ENCODE measurements at places on chromosomes 5 and 9.

DNA sequence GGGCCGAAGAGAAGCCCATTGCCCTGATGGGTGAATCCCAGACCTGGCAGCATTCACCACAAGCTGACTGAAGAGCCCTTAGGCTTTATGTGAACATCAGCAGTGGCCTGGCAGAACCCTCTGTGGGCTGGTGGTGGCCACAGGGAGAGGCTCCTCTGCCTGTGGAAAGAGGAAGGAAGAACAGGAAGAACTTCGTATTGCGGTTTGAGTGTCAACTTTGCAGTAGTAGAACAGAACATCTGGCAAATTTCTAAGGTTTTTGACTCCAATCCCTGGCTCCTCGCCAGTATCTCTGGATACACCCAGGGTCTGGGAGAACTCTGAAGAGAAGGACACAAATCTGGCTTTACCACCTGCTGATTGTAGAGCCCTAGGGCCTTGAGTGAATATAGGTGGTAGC lies 356.4 kb upstream of the GRAMD2B start:
- no peak for DNase-seq

GRCh38 chr5:14913096-14913495 lies 41.5 kb upstream of the ANKH start:
- no peak for DNase-seq

DNA sequence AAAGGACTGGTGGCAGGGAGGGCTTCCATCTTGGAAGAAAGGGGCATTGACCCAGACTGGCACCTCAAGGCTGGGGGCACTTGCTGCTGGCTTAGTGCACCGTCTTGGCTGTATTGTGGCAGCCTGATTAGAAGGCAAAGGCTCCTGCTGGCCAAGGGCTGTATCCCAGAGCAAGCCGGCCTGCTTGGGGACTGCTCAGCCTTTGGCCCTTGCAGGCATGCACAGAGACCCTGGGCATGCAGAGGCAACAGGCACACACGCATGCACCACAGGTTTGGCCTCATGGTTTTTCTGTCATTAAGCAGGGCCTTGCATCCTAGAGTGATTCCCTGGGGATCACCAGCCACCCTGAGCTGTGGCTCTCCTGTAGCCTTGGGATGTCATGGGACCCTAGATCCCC lies 29.0 kb downstream of the PITX1 start:
- no peak for DNase-seq

GRCh38 chr9:83451308-83451707 lies 86.9 kb downstream of the FRMD3 start:
- DNase-seq: no peak

- no peak for DNase-seq
Measured at GRCh38 chr5:67334373-67334772, 137.8 kb upstream of the CD180 start.

DNA sequence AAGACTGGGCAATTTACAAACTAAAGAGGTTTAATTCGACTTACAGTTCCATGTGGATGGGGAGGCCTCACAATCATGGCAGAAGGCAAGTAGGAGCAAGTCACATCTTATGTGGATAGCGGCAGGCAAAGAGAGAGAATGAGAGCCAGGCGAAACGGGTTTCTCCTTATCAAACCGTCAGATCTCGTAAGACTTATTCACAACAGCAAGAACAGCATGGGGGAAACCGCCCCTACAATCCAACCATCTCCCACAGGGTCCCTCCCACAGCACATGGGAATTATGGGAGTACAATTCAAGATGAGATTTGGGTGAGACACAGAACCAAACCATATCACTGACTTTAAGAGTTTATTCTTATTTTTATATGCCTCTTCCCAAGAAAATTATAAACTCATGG lies 60.3 kb downstream of the RFK start:
- no peak for DNase-seq

DNA sequence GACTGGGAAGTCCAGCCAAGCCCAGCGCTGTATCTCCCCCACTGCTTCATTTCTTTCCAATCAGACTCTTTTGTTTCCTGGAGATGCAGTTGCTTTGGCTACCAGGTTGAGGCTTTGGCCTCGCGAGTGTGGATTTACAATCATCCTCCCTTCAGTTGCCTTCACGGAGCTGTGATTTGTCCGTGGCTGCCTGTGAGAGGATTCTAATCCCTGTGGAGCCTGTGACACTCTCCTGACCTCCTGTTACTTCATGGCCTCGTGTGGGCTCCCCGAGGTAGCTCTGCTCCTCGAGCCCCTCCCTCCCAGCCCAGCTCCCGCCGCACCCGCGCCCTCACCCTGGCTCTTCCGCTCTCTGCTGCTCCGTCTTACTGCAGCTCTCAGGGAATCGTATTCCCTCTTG lies 107.2 kb upstream of the STC2 start:
- no peak for DNase-seq

DNA sequence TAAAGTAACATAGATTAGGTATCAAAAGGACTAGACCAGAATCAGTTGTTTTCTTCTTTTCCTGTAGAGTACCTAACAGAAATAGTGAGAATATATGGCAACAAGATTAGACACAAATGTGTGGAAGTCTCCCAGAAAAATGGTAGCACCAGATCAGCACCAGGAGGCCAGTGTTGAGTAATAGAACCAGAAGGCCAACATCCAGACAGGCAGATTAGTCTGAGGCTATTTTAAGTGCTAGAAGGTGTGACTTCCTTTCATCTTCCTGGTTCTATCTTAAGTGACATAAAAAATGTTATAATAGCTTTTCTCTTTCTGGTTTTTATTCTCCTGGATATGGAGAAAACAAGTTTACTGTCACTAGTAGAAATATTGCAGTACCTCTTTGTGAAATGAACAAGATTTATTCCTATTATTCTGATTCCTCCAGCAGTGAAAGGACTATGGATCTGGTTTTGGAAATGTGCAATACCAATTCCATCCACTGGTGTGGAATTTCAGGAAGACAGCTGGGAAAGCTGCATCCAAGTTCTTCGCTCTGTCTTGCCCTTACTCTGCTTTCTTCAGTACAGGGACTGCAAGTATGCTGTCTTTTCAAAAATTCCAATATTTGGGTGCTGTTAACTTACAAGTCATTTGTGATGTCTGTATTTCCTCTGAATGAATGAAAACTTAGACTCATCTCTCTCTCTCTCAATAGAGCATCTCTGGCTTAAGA lies 39.1 kb downstream of the SHLD3 start:
- no peak for DNase-seq

- no peak for DNase-seq
Measured at GRCh38 chr5:11483630-11484029, 420.6 kb downstream of the CTNND2 start.

DNA sequence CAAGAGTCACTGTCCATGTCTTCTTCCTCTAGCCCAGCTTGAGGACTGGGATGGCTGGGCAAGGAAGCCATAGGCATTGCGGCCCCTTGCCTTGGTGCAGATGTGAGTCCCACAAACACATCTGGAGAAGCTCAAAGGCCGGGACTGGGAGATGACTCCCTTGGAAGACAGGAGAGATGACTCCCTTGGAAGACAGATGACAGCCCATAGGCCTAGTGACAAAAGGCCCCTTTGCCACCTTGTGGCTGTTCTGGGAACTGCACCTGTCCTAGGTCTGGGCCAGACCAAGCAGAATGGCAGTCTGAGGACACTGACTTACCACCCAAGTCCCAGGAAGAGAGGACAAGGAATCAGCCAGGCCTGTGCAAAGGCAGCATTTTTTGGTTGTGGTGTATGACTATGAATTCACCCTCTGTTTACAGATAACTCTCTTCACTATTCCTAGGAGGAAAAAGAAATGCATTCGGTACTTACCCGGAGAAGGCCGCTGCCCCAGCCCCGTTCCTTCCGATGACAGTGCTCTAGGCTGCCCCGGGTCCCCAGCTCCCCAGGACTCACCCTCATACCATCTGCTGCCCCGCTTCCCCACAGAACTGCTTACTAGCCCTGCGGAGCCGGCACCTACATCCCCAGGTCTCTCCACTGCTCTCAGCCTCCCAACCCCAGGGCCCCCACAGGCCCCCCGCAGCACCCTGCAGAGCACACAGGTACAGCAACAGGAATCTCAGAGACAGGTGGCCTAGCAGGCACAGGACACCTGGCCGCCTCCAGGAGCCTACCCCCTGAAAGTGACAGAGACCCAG lies 30.8 kb downstream of the SKP1 start:
- DNase-seq: peak; percentile 58

DNA sequence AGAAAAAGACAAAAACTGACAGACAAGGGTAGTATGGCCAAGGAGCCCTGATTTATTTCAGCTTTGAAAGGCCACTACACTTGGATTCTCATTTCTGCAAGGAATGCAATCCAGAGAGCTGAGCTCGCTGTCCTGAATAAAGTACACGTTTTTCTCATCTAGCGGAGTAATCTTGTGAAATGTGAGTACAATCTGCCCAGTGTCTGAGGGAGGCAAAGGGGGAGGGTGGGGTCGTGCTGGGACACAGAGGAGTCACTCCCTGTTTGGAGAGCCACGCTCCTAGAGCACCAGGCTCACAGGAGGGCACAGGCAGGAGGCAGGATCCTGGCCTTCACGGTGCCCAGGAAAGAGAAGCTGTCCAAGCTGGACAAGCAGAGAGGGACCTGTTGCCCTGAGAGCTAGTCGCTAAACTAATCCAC lies 51.0 kb upstream of the IFNK start:
- DNase-seq: no peak

DNA sequence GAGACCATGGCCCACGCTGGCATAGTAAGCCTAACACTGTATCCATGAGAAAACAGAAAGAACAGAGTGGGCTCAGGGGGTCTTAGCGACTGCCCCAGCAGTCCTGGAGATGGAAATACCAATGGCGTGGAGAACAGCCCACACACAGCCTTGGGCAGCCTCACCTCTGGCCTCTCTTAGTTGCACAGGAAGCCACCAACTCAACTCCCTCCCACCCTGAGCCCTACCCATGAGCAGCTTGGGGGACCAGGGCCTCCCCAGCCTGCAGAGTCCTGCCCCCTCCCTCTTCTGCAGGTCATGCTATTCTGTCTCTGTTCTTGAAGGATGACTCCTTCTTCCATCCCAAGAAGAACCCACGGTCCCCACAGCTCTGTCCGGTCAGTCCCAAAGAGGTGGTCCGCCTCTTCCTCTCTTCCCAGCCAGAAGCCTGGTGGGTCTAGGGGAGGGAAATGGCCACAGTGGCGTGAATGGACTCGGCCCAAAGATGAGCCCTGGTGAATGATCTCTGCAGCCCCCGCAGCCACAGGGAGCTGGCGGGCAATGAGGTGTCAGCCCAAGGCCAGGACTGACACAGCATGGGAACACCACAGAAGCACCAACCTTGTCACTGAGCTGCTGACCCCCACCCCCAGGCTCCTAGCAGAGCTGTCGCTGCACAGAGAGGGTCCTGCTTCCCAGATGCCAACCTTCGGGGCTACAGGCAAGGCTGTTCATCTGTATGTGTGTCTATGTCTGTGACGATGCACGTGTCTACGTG lies 131.2 kb downstream of the ROR2 start:
- no peak for DNase-seq

DNA sequence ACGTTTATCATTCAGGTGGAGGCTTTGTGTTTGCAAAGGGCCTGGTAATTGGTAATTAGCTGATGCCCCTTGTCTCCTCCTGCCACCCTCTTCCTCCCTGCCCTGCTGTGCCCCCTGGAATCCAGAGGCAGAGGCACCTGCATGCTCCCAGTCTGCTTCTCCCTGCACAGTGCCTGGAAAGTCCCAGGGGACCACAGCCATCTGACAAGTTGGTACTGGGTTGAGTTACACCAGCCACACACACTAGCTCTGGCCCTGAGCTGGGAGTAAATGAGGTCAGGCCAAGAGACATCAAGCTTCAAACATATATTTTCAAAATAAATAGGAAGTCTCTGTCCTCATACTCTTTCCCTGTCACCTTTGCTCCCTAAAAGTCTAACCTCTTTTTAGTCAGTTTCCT lies 56.3 kb downstream of the INSYN2B start:
- DNase-seq: no peak

DNA sequence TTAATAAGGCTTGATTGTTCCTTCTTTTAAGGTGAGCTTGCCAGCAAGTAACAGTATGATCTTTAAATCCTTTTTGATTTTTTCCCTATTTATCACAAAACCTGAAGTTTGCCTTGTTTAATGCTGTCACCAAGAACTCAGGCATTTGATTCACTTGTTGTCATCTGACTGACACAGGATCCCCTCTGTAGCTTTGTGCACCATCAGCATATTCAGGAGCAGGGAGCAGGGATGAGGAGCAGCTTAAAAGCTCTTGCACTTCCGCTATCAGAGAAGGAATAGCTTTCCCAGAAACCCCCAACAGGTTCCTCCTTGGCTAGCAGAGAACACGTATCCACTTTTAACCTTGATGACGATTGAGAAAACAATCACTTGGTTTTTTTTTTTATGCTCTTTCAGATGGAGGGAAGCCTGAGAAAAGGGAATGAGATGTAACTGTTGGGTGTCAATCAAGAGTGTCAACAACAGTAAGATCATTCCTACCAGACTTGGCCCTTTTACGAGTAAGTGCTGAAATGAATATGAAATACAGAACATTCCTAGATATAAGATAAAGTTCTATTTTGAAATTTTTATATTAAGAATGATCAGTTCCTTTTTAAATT lies 433.1 kb upstream of the CDH18 start:
- no peak for DNase-seq

DNA sequence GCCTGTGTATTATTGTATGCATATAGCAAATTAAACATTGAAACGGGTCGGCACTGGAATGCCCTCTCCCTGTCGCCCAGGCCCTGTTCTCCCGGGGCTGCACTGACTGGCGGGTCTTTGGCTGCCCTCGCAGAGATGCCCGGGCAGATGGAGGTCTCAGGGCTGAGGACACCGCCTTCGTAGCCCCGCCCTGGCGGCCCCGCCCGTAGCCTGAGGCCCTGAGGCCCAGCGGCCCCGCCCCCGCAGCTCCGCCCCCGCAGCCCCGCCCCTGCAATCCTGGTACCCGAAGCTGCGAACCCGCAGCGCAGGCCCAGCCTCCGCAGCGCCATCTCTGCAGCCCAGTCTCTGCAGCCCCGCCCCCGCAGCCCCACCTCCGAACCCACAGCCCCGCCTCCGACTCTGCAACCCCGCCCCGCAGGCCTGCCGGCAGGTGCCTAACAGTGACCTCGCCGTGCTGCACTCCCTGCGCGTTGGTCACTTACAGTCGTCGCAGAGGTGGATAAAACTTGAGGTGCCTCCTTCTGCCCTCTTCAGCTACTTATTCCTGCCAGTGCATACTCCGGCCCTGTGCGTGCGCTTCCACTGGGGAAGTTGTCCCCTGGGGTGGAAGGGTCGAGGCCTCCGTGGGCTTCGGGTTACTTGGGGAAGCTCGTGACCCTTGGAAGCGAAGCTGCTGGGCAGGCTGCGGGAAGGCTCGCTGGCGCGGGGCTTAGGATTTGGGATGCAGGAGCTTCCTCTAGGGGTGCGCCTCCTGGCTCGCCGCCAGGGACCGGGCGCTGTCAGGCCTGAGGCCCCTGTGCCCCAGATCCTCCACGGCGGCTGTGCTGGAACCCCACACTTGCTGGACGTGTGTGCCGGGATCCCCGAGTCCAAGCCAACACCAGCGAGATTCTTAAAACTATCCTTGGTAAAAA lies 72.3 kb downstream of the ICE1 start:
- DNase-seq: peak; percentile 69
